KBM-7 (cell line): ENCODE measurements at places on chromosomes 16 and 17.

GRCh38 chr17:40251576-40251975 lies 32.5 kb downstream of the WIPF2 start:
- no peak for DNase-seq

GRCh38 chr16:62929593-62929992 lies 893.4 kb upstream of the CDH8 start:
- no peak for DNase-seq

DNA sequence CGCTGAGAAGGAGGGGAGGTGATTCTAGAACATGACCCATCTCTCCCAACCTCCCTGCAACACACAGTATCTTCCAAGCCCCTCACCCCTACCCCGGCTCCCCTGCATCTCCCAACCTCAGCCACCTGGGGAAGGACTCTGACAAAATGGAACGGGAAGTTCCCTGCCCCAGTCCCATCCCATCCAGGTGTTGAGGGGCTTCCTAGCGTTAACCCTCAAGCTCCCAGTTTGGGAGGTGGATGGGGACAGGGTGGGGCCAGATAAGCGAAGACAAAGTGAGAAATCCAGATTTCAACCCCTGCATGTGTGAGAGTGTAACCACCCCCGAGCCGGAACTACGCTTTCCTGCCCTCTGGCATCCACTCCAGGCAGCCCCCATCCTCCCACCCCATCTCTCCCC lies 1.8 kb downstream of the ZSCAN10 start:
- no peak for DNase-seq

DNA sequence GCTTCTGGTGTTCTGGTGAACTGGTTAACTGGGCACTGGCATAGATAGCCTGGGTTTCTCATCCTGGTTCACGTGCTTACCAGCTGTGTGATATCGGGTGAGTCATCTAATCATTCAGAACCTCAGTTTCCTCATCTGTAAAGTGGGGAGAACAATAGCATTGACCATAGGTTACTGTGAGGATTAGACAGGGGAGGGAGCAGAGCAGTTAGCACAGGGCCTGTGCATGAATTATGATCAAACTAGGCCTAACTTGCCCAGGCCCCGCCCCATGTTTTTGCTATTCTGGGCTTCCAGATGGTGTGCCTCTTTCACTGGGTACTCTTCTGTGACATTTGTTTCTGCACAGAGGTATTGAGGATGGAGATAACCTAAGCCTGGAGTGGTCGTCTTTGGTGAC lies 4.6 kb upstream of the KLHL36 start:
- no peak for DNase-seq

DNA sequence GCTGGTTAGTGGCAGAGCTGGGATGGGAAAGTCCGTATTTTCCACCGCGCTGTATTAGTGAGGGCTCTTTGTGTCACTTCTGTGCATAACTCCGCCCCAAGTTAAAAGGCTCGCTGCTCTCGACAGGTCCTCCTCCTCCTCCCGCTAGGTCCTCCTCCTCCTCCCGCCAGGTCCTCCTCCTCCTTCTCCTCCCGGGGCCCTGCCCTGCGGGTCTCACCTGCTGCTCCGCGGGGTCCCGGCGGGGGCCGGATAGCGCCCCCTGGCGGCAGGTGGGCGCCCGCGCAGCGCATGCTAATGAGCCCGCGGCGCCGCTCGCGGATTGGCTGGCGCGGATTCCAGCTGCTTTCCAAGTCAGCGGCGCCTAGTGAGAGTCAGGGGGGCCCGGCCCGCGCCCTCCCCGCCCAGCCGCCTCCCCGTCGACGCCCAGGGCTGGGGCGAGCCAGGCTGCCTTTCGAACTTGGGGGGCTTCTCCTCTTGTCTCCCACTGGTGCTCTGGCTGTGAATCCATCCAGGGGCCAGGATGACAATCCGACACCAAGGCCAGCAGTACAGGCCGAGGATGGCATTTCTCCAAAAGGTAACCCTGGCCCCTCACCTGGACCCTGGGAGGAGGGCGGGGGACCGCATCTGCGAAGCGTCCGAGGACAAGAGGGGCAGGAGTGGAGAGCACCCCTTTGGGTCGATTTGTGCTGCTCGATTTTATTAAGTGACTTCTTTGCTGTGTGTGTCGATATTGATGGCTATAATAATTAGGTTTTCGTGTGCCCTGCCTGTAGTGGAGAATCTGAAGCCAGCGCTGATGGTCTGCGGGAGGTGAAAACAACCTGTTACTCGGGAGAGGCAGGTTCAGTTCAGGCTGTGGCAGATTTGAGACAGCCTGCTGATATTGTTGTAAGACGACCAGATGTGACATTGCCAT lies at the start of gene RGS9:
Gene RGS9, plus strand, starts transcription at position 350 of the 919 bp plus-strand sequence. Its CDS starts 171 bp downstream, at position 521.
- DNase-seq = peak; percentile 85

GRCh38 chr17:29753845-29754439 lies 131.2 kb upstream of the CORO6 start:
- DNase-seq = no peak

DNA sequence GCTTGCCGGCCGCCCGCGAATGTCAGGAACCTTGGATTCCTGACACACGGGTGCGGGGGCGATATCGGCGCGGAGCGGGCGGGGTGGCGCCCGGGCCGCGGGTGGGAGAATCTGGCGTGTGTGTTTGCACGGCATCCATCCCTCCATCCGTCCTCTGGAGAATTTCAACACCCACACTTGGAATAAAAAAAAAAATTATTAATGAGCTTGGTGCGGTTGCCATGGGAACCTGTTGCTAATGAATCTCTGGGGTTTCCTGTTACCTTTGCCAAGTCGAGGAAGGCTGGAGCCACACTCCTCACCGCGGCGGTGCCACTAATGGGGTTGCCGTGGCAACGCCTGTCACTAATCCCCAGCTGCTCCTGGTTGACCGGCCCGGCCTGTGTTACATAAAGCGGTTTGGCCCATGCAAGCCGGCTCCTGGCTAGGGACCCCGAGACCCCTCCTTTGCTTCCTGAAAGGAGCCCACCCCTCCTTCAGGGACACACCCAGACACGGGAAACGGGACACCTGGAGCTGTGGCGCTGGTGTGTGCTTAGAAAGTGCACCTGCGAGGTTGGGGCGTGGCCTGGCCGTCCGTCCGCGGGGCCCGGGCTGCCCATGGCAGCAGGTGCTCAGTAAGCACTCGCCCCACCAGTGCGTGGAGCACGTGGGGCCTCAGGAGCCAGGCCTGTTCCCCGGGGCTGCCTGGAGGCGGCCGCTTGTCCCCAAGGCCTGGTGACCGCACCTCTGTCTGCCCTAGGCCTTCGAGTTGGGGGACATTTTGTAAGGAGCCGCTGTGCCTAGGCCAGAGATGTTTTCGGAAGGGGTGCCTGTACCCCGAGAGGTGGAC lies 14.6 kb downstream of the CACNA1H start:
- no peak for DNase-seq

GRCh38 chr17:48530208-48530886 lies 464 bp downstream of the HOXB1 start:
- no peak for DNase-seq

- DNase-seq = no peak
Observed at GRCh38 chr17:73495641-73496040, 148.6 kb downstream of the SDK2 start.

DNA sequence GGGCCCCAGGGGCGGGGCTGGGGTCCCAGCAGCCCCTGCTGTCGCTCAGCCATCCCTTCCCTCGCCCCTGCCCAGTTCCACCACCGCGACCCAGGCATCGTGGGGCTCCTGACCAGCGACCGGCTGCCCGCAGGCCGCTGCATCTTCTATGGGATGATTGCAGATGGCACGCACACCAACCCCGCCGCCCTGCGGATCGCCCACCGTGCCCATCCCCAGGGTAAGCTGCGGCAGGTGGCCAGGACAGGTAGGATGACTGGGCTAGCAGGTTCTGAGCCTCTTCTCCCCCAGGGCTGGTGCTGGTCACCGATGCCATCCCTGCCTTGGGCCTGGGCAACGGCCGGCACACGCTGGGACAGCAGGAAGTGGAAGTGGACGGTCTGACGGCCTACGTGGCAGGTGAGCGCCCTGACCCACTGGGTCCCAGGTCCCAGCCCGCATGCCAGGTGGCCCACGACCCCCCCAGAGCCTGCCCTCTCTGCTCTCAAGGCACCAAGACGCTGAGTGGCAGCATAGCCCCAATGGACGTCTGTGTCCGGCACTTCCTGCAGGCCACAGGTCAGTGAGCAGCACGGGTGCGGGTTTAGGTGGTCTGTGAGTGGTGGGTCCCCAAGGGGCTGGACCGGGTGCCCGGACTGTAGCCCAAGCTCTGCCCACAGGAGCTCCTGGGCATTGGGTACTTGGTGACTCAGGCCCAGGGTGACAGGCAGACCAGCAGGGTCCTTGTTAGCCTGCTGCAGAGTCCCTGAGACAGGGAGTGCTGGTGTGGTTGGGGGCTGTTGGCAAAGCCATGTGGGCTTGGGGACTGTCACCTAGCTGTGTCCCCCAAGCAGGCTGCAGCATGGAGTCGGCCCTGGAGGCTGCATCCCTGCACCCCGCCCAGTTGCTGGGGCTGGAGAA lies 2.8 kb downstream of the CEMP1 start:
- DNase-seq = no peak

DNA sequence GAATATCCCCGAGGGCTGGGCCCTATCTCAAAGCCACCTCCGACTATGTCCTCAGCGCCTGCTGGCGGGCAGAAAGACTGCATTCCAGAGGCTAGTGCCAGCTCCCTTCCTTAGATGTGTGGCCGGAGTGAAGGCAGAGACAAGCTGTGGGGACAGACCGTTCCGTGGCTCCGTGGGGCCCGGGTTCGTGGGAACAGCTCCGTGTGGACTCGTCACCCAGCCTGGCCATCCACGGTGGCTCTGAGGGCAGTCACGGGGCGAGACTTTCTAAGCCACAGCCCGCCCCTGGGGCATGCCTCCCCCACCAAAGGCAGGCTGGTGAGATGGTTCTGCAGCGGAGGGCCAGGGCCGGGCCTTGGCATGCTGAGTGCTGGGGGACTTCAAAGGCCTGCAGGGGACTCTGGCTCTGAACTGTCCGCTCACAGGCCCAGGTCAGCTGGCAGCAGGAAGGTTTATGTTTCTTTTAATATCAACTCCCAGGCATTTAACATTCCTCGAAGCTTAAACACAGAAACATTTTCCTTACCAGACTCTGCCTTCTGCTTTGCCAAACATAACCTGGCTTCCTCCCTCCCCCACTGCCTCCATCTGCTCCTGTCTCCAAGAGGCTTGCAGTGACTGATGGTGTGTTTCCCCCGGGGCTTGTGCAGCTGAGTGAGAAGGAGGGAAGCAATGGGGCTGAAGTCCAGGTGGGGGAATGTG lies 50.4 kb downstream of the TIMM22 start:
- DNase-seq = no peak

DNA sequence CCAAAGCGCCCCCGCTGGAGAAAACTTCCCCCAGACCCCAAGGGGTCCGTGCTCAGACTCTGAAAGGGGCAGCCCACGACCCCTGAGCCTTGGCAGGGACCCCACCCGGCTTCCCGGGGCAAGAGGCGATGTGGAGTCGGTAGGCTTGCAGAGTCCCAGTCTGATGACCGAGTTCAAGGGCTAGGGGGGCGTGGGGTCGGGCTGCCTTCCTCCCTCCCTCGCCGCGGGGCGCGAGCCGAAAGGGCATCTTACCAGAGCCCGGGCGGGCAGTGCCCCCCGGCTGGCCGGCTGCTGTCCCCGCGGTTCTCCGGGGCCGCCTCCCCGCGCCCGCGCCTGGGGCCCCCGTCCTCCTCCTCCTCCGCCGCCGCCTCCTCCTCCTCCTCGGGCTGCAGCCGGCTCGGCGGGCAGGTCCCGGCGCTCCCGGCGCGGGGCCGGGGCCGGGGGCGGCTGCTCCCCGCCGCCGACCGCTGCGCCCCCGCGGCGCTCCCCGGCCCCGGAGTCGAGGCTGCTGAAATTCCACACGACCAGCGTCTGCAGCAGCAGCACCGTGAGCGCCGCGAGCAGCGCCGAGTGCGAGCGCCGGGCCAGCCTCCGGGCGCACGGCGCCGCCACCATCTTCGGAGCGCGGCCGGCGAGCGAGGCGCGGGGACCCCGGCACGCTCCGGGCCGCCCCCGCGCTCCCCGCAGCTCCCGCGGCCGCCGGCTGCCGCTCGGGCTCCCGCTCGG lies 415 bp downstream of the XYLT1 start:
- no peak for DNase-seq

DNA sequence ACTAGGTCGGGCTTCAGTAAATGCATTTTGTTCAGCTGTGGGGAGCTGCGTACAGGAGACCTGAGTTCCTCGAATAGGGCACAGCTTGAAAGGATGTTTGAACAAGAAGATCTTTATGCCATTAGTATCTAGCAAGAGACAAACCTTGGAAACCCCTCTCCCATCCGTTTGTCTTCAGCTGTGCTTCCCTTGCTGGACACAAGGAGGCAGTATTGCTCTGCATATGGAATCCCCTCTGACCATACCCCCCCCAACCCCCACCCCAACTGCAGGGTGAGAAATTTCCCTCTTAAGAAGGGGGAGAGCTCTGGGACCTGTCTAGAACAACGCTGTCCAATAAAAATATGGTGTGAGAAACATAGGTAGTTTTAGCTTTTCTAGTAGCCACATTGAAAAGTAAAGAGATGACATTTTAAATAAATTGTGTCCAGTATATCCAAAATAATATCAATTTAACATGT lies 1.6 kb downstream of the MRM1 start:
- peak; percentile 80 for DNase-seq

GRCh38 chr16:89458551-89458950 lies 31.8 kb downstream of the ANKRD11 start:
- no peak for DNase-seq

- DNase-seq = no peak
Observed at GRCh38 chr16:13969711-13970110, 49.8 kb downstream of the ERCC4 start.

DNA sequence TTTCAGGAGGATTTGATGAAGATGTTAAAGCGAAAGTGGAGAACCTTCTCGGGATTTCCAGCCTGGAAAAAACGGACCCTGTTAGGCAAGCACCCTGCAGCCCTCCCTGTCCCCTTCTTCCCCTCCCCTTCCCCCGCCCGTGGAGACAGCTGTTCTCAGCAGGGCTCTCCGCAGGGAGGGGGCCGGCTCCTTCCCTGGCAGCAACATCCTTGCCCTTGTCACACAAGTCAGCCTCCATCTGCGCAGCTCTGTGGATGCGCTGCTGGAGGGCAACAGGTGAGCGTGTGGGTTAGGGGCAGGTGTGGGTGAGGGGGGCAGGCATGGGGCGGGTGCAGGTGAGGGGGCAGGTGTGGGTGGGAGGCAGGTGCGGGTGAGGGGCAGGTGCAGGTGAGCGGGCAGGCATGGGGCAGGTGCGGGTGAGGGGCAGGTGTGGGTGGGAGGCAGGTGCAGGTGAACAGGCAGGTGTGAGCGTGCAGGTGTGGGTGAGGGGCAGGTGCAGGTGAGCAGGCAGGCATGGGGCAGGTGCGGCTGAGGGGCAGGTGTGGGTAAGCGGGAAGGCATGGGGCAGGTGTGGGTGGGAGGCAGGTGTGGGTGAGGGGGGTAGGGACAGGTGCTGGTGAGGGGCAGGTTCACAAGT lies 9.4 kb downstream of the CYBC1 start:
- no peak for DNase-seq

DNA sequence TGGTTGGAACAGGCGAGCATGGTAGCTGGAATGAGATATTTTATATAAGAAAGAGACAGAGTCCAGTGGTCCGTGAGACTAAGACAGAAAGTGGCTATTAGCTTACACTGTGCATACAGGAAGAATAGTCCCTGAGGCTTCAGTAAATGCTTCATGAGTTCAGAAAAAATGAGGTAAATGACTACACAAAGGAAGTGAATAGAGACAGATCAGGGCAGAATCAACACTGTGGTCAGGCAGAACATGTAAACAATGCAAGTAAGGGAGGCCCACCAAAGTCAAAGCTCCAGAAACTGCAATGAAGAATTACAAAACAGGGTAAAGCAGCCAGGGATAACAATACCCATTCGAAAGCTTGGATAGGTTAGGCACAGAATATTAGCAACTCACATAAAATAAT lies 4.8 kb downstream of the ABCA10 start:
- no peak for DNase-seq

- DNase-seq = peak; percentile 56
Observed at GRCh38 chr16:4016658-4017057, 99.6 kb downstream of the ADCY9 start.

- DNase-seq = peak; percentile 69
Observed at GRCh38 chr16:73166441-73166851, 118.5 kb upstream of the ZFHX3 start.
